ENCODE measurements at places on chromosomes 2 and 18.

GRCh38 chr2:118846953-118847761 is at the start of gene EN1:
Gene EN1 (minus strand): TSS chr2:118847648. CDS start chr2:118847167, 481 bp downstream.
- no peak for DNase-seq
- no peaks in the 10 kb centered on the region for H3K27me3 ChIP-seq
- peak within 1 kb of the TSS; percentile 25 for H3K4me3 ChIP-seq
- H3K27ac ChIP-seq, result no peak within 1 kb of the TSS
- H3K36me3 ChIP-seq, result peaks cover 4% of the 10 kb centered on the region

- H3K4me3 ChIP-seq, result no peak overlapping the region
- H3K36me3 ChIP-seq, result no peaks in the 10 kb centered on the region
- no peaks in the 10 kb centered on the region for H3K4me1 ChIP-seq
- no peak overlapping the region for H3K27ac ChIP-seq
These were observed 119.1 kb upstream of the NCK2 start for GRCh38 chr2:105625632-105626031.

- no peak overlapping the region for H3K27ac ChIP-seq
- H3K27me3 ChIP-seq, result peaks cover 37% of the 10 kb centered on the region
- H3K36me3 ChIP-seq, result no peaks in the 10 kb centered on the region
- no peak for DNase-seq
These were observed 40.3 kb upstream of the IGFBP5 start for GRCh38 chr2:216735668-216736067.

DNA sequence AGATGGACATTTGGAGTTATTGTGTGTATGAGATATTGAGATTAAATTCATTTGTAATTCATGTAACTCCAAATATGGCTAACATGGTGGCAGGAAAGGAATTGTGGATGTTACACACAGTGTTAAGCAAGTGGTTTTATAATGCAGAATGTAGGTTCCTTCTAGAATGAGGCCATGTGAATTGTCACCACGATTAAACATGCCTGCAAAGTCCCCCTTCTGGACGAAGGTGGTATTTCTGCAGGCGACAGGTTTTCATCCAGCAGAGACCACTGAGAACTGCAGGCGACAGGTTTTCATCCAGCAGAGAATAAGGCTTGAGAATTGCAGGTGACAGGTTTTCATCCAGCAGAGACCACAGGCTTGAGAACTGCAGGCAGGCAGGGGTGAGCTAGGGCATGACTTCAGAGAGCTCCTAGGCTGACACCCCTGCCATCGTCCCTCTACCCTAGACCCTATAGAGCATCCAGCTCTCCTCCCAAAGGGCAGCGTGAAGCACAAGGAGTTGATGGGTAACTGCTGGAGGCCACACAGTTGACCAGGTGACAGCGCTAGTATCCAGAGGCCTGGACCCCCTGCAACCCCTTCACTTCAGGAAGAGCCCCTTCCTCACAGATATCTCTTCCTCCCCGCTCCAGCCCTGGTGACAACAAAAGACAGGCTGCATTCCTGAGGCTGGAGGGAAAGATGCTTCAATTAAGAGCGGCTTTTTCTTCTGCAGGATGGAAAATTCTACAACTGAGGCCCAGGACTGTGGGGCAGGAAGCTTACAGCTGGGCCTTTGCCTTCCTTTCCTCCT is 175.8 kb downstream of the LOXHD1 start:
- peaks cover 12% of the 10 kb centered on the region for H3K27me3 ChIP-seq
- H3K27ac ChIP-seq, result no peak overlapping the region
- peaks cover 7% of the 10 kb centered on the region for H3K4me1 ChIP-seq

GRCh38 chr2:103656558-103656957 is 894.7 kb downstream of the TMEM182 start:
- H3K36me3 ChIP-seq, result no peaks in the 10 kb centered on the region
- H3K4me1 ChIP-seq, result no peaks in the 10 kb centered on the region
- peak; percentile 18 for DNase-seq

DNA sequence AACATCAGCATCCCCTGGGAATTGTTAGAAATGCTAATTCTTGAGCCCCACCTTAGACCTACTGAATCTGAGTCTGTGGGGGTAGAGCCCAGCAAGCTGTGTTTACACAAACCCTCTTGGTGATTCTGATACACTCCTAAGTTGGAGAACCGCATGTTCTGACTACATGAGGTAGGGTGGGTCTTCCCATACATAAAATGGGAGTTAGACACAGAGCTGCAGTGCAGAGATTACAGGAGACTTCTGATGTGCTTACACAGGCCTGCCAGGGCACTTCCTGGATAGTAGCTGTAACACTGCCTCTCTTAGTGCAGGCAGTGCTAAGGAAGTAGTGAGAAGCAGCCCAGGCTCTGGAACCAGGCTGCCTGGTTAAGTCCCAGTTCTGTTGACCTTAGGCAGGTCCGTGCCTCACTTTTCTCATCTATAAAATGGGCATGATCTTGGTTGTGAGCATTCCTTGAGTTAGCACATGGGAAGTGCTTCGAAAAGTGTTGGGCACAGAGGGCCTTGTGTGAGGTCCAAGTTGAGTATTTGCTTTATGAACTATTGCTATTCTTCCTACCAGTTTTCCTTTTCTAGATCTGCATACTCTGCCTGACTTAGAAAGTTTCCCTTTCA is 67.3 kb downstream of the GLI2 start:
- no peak for DNase-seq
- no peaks in the 10 kb centered on the region for H3K36me3 ChIP-seq
- no peaks in the 10 kb centered on the region for H3K4me1 ChIP-seq
- H3K4me3 ChIP-seq, result no peak overlapping the region

DNA sequence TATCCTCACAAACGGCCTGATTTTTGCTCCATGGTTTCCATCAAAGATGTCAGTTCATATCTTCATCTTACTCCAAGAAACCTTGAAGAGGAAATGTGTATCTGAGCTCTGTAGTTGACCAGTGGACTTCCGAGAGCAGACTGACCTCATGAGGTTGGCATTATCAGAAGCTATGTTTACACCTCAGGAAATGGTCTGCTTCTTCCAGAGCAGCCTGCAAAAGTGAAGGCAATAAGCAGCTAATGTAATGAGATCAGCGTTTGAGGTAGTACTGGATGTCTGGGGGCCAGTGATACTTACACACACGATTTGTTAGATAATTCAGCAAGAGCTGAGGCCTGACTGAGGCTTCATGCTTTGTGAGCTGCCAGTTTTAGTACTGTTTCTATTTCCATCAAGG is 189.7 kb downstream of the LRRTM1 start:
- DNase-seq, result no peak
- H3K4me1 ChIP-seq, result no peaks in the 10 kb centered on the region
- H3K36me3 ChIP-seq, result no peaks in the 10 kb centered on the region
- no peak overlapping the region for H3K4me3 ChIP-seq

GRCh38 chr18:8802017-8802672 is 96.8 kb downstream of the MTCL1 start:
- no peak for DNase-seq
- peaks cover 23% of the 10 kb centered on the region for H3K4me1 ChIP-seq
- peaks cover under 1% of the 10 kb centered on the region for H3K36me3 ChIP-seq
- no peaks in the 10 kb centered on the region for H3K27me3 ChIP-seq

DNA sequence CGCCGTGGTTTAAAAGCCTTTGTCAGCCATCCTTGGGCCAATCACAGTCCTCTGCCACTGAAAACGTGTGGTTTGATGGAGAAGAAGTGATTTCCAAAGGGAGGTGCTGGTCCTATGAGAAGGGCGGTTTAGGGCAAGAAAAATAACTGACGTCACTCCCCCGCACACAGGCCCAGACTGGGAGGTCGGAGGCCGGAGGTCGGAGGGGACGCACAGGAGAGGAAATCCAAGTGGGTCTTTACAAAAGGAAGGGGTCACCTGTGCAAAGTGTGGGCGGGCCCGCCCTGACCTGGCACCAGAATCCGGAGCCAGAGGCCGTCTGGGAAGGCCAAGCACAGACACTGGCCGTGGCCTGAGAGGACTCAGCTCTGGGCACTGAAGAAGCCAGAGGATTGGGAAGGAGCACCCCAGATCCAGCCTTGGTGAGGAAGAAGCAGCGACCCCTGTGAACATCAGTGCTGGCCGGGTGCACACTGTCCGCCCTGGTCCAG is 18.0 kb upstream of the KCNG2 start:
- no peak overlapping the region for H3K4me3 ChIP-seq
- peaks cover 21% of the 10 kb centered on the region for H3K27me3 ChIP-seq
- H3K4me1 ChIP-seq, result no peaks in the 10 kb centered on the region
- no peak overlapping the region for H3K27ac ChIP-seq

- H3K27ac ChIP-seq, result no peak overlapping the region
- no peak overlapping the region for H3K4me3 ChIP-seq
- DNase-seq, result peak; percentile 80
- no peaks in the 10 kb centered on the region for H3K27me3 ChIP-seq
- H3K36me3 ChIP-seq, result peaks cover 23% of the 10 kb centered on the region
These were observed 24.1 kb downstream of the PLCD4 start for GRCh38 chr2:218631837-218632236.

DNA sequence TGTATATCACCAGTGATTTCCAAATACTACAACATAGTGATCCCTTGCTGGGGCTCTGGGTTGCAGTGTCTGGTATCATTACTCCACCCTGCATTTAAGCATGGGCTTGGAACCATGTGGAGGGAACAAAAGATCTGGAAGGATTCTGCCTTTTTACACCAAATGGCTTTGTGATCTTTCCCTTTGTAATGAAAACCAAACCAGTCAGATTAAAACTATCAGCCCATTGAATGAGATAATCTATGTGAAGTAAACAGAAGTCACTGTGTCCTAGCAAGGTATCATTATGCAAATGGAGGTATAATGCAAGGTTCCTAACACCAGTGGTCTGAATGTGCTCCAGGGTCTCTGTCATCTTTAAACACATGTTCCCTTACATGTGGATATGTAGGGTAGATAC is 474.7 kb upstream of the TNP1 start:
- no peak for DNase-seq
- no peak overlapping the region for H3K4me3 ChIP-seq
- H3K27me3 ChIP-seq, result no peaks in the 10 kb centered on the region

DNA sequence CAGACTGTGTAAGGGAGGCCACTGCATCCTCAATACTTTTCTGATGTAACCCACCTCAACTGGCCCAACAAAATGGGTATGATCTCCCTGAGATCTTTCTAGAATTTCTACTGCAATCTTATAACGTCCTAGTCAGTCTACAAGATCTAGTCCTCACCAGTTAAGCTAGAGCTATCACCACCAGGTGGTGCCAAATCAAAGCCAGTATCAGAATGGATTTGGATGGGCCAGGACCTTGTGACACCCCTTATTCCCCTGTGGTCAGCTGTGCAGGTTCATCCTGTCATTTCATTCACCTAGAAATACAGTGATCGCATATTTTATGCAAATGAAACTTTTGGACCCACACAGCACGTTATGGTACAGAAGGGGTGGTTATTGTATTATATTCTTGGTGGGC is 90.3 kb downstream of the OLA1 start:
- H3K4me1 ChIP-seq, result peaks cover 45% of the 10 kb centered on the region
- no peak overlapping the region for H3K27ac ChIP-seq
- H3K36me3 ChIP-seq, result no peaks in the 10 kb centered on the region
- no peaks in the 10 kb centered on the region for H3K27me3 ChIP-seq

DNA sequence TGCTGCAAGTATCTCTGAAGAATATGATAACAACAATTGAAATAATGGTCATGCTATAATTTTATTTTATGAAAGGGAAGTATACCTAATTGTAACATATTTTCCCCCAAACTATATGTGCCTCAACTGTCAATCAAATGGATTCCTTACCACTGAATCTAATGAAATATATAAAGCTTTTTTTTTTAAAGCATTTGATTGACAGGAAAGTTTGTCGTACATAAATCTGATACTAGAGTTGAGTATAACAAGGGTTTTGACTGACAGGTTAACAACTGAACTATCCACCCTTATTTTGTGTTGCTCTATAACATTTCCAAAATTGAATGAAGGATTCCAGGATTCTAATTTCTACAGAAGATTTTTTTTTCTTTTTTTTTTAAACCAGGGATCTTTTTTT is 1333.3 kb upstream of the SLC39A10 start:
- no peaks in the 10 kb centered on the region for H3K36me3 ChIP-seq
- no peaks in the 10 kb centered on the region for H3K27me3 ChIP-seq
- no peak overlapping the region for H3K27ac ChIP-seq
- H3K4me1 ChIP-seq, result no peaks in the 10 kb centered on the region
- H3K4me3 ChIP-seq, result no peak overlapping the region
- DNase-seq, result no peak

DNA sequence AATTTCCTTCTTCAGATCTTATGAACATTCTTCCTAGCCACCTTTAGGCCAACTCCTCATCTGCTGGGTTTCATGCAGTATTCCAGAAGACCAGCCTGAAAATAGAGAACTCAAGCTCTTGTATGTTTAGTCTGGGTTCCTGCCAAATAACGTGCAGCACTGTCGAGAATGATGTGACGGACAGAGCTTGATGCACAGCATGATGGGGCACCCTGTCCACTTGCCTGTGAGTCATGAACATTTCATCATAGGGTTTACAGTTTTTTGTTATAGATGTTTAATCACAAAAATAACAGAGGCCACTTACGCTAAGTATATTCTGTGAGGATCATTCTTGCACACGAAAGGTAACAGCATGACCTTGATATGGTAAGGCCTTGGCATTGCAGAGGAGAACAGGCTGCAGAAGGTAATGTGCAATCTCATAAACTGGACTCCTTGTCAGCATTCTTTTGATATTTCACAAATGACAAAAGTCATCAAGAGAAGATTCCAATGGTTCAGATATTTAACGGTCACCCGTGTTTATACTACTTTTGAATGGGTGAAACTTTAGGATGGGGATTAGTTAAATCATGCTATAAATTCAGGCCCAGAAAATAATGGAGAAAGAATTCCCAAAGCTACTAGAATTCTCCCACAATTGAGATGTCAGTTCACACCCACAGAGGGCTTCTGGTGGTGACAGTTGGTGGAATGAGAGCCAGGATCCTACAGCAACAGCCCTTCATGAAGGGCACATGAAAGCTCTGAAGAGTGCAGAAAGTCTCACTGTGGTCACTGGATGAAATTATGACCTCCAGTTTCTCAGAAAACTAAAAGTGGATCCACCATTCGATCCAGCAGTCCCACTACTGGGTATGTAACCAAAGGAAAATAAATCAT is 396.1 kb upstream of the RAB12 start:
- peaks cover 14% of the 10 kb centered on the region for H3K36me3 ChIP-seq
- peaks cover 32% of the 10 kb centered on the region for H3K4me1 ChIP-seq
- H3K27me3 ChIP-seq, result no peaks in the 10 kb centered on the region
- DNase-seq, result peak; percentile 97
- peak overlapping the region; percentile 83 for H3K27ac ChIP-seq

DNA sequence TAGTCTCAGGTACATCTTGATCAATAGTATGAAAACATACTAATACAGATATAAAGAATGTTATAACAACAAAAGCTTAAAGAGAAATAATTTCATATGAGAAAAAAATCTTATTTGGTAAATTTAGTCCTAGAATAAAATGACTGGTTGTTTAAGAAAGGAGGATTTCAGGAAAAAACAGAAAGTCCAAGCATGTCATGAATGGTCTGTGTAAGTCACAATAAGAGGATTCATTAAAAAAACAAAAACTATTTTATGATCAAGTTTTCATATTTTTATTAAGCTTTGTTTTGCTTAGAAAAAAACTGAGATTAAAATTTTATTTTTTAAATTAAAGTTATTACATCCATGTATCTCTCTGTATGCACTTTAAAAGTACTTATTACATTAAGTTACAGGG is 353.9 kb upstream of the SPHKAP start:
- H3K27ac ChIP-seq, result no peak overlapping the region
- H3K27me3 ChIP-seq, result no peaks in the 10 kb centered on the region
- no peak overlapping the region for H3K4me3 ChIP-seq

All from MCF 10A (cell line).